ENCODE measurements at places on chromosomes 13 and 19.

GRCh38 chr13:66033924-66034323 is 1196.2 kb downstream of the PCDH9 start:
- DNase-seq = no peak

DNA sequence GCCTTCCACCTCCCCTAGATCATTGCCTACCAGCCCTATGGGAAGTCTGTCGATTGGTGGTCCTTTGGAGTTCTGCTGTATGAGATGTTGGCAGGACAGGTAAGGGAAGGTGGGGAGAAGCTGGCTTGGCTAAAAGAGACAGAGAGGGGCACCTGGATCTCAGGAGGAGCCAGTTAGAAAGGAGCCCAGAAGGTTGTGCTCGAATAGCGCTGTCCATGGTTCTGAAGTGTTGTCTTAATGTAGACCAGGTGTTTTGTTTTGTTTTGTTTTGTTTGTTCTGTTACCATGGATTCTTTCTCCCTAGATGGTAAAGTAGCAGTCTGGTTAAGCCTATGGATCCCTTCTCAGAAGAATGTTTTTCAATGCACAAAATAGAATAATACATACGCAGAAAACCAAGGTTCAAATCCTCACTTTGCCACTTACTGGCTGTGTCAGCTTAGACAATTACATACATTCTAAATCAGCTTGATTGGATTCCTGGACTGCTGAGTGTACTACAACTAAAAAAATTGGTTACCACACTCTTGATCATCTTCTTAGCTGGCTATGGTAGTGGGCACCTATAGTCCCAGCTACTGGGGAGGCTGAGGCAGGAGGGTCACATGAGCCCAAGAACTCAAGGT is 5.9 kb upstream of the CACNG7 start:
- no peak for DNase-seq

- no peak for DNase-seq
These were observed 13.0 kb upstream of the CD33 start for GRCh38 chr19:51211833-51212232.

DNA sequence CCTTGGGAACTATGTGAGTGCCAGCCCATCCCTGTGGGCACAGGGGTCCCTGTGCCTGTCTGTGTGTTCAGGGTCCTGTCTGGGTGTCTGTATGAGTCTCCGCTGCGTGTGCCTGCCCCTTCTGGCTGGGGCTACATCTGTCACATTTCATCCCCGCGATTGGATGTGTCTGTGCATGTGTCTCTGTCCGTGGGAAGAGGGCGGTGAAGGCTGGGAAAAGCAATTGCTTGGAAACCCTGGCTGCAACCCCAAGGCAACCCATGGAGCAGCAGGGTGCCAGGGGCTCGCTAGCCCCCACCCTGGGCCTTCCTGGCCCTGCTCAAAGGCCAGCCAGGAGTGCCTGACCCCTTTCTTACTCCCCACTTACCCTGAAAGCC is 1.4 kb downstream of the MAG start:
- no peak for DNase-seq
